ENCODE measurements at places on chromosomes 2 and 18.
A peak's percentile ranks its signal among the peaks of the same experiment; 100 is the strongest.

GRCh38 chr2:215409331-215410127 is 26.3 kb downstream of the FN1 start:
- peak; percentile 3 for DNase-seq

DNA sequence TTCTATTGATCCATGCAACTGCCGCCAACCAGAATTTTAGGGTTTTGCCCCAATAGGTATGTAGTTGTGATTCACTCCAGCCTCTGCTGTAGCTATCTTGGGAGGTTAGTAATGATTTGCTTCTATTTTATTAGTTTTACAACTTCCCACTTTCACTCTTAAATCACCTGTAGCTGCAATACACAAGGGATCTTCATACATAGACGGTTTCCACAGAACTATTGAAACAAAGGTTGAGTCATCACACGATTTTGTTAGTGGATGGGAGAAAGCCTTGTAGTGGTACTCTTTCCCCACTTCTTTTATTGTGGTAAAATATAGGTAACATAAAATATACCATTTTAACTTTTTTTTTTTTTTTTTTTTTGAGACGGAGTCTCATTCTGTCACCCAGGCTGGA is 104.2 kb upstream of the SPRED2 start:
- DNase-seq: no peak

DNA sequence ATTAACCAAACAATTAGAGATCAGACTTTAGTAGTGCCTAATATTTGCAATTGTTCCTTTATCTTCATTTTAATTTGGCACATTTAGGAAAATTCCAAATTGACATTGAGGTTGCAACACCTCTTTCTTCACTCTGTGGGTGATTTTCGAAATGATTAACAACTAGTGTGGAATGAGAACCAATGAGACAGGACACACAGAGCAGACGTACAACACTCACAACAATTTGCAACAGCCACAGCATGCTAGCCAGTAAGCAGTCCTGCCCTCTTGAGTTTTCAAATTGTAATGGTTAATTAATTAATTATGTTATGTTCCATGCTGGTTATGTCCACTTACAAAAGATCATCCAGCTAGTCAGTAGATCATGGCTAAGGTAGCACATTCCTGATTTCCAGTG is 339.3 kb downstream of the LRP1B start:
- DNase-seq: no peak

DNA sequence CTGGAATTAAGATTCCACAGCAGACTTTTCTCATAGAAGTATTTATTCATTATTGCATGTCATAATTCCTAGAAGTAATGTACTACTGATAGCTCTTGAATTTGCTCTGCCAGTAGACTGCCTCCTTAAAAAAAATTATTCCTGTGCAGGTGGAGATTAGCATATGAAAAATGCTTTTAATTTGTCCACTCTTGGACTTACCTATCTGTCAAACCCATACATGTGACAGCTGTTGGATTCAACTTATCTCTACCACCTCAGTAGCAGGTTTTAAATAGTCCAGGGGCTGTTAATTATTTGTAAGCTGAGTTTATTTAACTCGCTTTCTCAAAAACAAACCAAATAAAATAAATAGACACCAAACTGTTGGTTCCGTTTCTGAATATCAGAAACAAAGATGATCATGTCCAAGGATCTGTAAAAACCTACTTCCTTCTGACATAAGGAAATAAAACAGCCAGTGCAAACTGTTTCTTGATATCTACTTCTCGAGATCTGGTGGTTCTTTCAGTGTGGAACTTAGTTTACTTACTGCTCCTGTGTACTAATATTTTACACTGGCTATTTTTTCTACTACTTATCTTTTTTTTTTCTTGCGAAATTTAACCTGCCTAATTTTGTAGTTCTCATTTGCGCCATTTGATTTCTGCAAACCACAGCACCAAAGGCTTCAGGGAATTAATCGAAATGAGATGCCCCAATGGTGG is 44.2 kb downstream of the ZEB2 start:
- DNase-seq: no peak

GRCh38 chr2:119660343-119660658 is 18.7 kb upstream of the TMEM177 start:
- no peak for DNase-seq

GRCh38 chr2:144439993-144440392 is 79.9 kb downstream of the ZEB2 start:
- DNase-seq: no peak

- no peak for DNase-seq
Observed at GRCh38 chr2:191311-192190, 72.3 kb downstream of the SH3YL1 start.

- DNase-seq: no peak
Observed at GRCh38 chr2:158702740-158703139, 92.4 kb upstream of the DAPL1 start.

- DNase-seq: no peak
Observed at GRCh38 chr2:241833101-241833663, 24.2 kb downstream of the NEU4 start.

- DNase-seq: no peak
Observed at GRCh38 chr18:6414723-6415417, at the start of gene L3MBTL4. TSS of gene L3MBTL4 (minus strand) at chr18:6414911. CDS start at chr18:6311625, 103,286 bp downstream.

- DNase-seq: no peak
Observed at GRCh38 chr2:235643680-235644511, 150.1 kb downstream of the AGAP1 start.

DNA sequence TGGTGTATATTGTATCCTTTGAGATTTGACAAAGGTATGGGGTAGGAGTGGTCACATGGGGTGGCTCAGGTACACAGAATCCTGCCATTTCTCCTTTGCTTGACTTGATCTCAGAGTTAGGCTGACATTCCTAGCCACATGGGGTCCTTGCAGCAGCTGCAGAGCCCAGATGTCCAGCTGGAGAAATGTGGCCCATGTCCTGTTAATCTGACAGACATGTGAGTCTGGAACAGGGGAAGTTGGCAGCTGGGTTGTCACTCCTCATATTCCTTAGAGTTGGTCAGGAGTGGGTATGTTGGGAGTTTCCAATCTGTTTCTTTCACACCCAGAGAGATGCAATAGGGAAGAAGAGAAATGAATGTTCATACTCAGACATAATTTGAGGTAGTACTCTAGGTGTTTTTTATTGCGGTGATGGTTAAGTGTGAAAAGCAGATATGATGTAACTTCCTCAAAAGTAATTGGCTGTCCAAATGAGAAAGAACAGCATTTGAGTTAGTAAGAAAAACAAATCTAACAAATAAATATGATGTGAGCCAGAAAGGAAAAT is 402.6 kb upstream of the MEIS1 start:
- no peak for DNase-seq

DNA sequence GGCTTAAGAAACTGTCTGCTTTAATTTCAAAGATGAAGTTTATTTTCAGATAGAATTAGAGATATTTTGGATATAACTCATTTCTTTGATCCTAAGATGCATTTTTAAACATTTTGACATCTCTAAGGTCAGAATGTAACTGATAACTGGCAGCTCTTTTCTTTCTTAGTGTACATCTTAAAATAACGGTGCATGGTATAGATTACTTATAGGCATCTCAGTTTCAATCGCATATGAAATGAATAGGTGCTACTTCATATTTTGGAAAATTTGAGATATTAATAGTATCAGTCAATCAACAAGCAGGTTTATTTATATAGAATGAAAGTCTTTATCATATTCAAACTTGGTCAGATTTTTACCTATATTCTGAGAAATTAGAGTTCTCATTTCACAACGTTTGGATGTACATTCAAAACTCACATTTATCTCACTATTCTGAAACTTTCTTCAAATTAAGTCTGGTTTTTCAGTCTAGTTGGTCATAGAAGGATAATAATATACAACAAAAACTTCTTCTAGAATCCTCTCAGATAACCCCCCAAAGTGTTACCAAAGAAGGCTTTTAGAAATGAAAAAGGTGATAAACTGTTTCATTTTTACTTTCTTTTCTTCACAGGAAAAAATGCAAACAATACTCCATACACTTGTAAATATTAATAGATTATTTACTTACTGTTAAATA is 122.8 kb upstream of the WDSUB1 start:
- DNase-seq: no peak

DNA sequence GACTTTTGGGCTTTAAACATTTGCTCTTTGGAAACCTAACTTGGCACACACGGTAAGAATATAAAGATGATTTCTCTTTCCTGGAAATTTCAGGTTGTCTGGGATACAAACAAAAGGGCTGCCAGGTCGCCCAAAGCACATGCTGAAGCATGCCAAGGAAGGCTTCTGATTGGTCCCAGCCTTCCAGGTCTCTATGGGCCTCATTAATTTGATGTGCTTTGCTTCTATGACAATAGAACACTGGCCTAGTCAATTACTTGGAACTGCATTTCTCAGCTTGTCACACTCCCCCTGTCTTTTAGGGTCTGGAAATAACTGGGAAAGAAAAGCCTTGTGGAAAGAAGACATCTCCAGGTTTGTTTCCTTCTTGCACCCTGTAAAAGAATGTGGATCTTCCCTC is 228.9 kb downstream of the ADCYAP1 start:
- DNase-seq: no peak

All from activated CD8-positive, alpha-beta memory T cell treated with anti-CD3 and anti-CD28 coated beads for 48 hours (primary cell).